AG04449 (cell line): ENCODE measurements at places on chromosomes 4 and X.

- no peak for DNase-seq
These were observed 293.7 kb downstream of the PCDH18 start for GRCh38 chr4:137238456-137239162.

GRCh38 chrX:151151665-151152267 lies 24.6 kb upstream of the GPR50 start:
- DNase-seq: no peak

DNA sequence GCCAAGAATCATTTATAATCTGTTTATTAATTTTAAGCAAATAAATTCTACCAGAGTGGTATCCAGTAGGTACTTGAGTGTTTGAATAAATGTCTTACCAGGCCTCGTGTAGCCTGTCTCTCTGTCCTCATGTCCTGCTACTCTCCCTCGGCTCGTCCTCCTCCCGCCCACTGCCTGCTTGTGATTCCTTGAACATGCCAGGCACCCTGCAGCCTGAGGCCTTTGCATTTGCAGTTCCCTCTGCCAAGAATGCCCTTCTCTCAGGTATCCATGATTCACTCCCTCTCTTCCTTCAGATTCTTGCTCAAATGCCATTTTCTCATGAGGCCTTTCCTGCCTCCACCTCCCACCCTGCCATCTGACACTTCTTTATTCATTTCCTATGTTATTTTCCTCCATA lies 209.7 kb upstream of the PRPS2 start:
- DNase-seq: no peak

DNA sequence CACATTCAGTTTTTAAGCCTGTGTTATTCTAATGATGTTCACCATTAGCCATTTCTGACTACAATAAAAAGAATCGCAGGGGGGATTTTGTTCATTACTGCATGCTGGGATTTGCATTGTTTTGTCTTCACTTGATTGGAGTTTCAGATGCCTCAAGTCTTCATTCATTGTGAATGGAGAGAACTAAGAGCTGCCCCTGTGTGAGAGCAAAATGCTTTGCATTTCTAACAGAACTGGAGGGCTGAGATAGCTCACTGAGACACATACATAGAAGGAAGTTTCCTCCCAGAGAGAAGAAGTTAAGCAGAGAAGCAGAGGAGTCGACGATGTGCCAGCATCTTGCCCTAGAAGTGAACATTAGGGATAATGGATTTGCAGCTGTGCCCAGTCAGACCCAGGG lies 113.5 kb upstream of the GATB start:
- DNase-seq: no peak

GRCh38 chr4:168781341-168781740 lies 228.7 kb downstream of the CBR4 start:
- DNase-seq: no peak

- no peak for DNase-seq
These were observed 9.6 kb downstream of the NBDY start for GRCh38 chrX:56738670-56739069.

DNA sequence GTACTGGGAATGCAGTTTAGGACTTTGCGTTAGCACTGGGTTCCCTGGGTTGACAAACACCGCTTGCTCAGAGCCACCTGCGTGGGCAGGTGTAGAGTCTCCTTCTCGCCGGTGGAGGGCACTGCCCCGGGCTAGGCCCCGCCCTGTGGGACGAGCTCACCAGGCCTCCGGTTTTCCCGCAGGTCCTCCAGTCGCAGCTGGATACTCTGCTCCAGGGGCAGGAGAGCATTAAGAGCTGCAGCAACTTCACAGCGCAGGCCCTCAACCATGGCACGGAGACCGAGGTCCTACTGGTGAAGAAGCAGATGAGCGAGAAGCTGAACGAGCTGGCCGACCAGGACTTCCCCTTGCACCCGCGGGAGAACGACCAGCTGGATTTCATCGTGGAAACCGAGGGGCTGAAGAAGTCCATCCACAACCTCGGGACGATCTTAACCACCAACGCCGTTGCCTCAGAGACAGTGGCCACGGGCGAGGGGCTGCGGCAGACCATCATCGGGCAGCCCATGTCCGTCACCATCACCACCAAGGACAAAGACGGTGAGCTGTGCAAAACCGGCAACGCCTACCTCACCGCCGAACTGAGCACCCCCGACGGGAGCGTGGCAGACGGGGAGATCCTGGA lies 49.2 kb upstream of the MND1 start:
- no peak for DNase-seq

- peak; percentile 77 for DNase-seq
These were observed 24.8 kb upstream of the TMSB4X start for GRCh38 chrX:12949927-12950656.

- no peak for DNase-seq
These were observed 19.9 kb downstream of the TMEM164 start for GRCh38 chrX:110022599-110023448.

DNA sequence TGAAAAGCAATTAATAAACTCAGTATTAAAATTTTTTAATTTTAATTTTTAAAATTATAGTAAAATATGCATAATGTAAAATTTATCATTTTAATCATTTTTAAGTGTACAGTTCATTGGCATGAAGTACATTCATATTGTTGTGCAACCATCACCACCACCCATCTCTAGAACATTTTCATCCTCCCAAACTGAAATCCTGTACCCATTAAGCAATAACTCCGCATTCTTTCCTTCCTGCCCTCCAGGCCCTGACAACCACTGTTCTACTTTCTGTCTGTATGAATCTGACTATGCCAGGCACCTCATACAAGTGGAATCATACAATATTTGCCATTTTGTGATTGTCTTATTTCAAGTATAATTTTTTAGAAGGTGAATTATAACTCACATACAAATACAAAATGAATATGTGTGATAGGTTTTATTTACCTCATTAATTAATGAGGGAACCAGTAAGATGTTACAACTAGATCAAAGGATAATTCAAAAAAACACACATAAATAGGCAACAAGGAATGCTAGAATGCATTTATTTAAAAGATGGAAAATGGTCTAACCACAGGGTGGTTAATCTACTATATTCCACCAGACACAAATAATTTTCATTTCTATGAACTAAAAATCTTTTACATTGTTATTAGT lies 13.1 kb upstream of the AFF1 start:
- DNase-seq: no peak

GRCh38 chrX:115564243-115564642 lies 3.3 kb downstream of the PLS3 start:
- DNase-seq: no peak

DNA sequence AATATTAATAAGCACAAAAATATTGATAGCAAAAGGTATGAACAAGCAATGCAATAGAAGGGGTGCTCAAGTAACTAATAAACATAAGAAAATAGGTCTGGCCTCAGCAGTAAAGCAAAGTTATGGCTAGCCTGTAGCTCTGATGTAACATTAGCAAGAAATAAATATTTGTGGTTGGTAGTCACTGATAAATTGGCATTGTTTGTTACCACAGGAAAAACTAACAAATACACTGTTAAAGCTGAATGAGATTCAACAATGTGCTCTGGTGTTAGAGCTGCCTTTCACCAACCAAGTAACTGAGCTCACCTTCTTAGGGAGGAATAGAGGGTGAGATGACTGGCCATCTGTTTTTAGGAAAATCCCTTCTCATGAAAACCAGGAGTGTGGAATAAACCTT lies 71.4 kb downstream of the AREG start:
- DNase-seq: no peak

- DNase-seq: no peak
These were observed 42.3 kb downstream of the NXT2 start for GRCh38 chrX:109578916-109579315.
